AG04450 (cell line): ENCODE measurements at places on chromosomes 3 and 15.

DNA sequence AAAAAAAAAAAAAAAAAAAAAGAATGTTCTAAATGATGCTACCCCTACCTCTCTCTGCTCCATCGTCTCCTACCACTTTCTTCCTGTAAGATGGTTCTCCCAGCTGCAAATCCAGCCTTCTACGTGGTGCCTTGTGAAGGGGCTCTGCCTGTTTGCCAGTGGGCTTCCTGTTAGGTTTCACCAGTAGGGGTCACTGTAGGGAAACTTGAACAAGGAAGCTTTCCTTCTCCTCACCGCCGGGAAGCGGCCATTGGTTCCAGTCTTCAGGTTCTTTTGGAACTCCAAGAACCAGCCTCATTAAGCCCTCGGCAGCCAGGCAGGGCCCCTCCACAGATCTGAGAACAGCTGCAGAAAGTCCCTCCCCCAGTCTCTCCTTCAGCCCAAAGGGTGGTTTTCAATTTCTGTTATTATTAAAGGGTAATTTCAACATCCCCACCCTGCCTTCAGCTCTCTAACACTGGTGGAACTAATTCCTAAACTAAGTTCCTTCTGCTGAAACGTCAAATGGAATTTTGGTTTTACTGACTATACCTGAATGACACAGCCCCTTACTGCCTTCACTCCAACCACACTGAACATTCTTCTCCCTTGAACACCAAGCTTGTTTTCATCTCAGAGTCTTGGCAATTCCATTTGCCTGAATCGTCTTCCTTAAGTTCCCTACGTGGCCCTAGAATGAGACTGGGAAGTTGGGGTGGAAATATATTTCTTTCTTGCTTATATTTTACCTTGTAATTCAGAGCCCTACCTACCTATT lies 13.5 kb downstream of the MCCC1 start:
- DNase-seq, result no peak

GRCh38 chr15:51218299-51218938 lies 120.0 kb downstream of the CYP19A1 start:
- no peak for DNase-seq

DNA sequence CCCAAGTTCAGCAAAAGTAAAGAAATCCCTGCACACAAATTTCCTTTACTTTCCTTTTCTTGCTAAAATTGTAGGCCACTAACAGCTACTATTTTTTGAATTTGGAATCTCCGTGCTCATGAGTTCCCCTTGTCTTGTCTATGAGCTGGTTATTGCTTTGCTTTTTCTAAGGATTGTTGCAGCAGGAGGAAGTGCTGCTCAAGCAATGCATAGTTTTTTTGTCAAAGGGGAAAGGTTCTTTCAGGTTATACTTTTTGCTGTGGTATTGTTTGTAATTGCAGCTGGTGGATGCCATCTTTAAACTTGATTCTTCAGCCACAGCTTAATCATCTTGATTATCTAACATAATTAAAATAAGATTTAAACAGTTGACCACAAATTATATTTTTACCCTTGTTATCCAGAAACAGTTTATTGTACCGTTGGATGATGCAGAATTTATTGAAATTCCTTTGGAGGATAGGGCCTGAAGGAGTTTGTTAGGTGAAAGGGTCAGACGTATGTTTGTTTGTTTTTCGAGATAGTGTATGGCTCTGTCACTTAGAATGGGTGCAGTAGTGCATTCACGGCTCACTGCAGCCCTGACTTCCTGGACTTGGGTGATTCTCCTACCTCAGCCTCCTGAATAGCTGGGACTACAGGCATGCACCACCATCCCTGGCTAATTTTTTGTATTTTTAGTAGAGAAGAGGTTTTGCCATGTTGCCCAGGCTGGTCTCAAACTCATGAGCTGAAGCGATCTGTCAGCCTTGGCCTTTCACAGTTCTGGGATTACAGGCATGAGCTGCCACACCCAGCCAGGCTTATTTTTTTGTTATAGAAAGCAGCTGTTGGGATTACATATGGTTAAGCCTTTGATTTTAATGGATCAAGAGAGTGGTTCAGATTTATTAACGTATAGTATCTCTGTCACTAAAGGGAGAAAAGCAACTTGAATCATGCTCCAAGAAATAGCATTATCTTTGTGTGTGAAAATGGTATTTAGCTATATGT lies 11.7 kb downstream of the MGA start:
- DNase-seq, result no peak

GRCh38 chr3:106337116-106337515 lies 468.3 kb upstream of the CBLB start:
- no peak for DNase-seq

DNA sequence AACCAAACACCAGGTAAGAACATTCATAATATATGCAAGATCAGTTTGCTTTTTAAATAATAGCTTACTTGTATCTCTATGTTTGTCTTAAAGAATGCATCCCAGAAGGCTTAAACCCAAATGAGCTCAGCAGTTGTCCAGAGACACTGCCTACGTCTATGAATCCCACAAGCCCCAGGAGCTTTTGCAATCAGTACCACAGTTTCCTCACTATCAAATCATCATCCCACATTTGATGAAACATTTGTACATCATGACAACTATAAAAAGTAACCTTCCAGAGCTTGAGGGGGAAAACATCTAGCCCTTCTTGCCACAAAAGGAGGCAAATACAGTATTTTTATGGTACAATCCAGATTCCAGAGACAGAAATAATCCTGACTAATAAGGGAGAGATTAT lies 63.7 kb downstream of the ATP8B4 start:
- peak; percentile 46 for DNase-seq

- DNase-seq, result no peak
Measured at GRCh38 chr3:52041118-52041731, 15.1 kb downstream of the DUSP7 start.

DNA sequence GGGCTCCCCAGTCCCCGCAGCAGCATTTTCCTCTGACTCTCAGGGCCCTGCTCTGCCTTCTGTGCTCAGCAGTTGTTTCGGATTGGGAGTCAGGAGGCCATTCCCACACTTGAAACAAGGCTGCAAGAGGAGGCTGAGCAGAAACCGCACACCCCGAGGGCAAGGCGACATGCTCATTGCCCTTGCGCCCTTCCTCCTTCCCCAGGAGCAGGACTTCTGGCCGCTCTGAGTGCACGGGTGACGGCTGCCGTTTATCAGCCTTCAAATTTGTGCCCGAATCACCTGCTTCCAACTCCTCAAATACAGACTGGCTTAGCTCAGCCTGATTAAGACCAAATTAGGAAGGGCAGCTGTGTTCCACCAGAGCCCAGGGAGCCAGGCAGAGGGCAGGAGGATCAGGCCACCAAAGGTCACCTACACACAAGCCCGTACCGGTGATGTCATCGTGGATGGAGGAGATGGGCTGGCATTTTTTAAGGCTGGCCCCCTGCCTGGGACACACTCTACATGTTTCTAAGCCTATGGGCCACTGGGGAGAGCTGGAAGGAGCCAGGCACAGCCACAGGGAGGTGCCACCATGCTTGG lies 38.1 kb downstream of the TM2D3 start:
- no peak for DNase-seq

DNA sequence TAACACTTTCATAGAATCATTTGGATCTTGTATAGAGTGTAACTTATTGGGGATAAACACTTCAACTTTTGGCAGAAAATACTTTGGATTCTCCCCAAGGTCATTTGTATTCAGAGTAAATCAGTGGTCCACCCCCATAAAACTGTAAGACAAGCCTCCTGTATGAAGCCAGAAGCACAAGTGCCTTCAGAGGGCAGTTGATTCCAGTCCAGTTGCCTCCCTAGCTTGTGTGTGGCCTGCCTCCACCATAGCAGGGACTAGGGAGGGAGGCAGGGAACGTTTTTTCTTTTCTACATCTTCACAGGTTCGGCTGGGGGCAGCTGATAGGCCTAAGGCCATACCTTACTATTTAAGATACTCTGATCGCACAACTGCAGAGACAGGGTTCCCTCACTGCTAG lies 11.6 kb downstream of the GORASP1 start:
- DNase-seq, result no peak
